Activated gamma-delta T cell (primary cell): ENCODE measurements at places on chromosomes 5 and 9.

DNA sequence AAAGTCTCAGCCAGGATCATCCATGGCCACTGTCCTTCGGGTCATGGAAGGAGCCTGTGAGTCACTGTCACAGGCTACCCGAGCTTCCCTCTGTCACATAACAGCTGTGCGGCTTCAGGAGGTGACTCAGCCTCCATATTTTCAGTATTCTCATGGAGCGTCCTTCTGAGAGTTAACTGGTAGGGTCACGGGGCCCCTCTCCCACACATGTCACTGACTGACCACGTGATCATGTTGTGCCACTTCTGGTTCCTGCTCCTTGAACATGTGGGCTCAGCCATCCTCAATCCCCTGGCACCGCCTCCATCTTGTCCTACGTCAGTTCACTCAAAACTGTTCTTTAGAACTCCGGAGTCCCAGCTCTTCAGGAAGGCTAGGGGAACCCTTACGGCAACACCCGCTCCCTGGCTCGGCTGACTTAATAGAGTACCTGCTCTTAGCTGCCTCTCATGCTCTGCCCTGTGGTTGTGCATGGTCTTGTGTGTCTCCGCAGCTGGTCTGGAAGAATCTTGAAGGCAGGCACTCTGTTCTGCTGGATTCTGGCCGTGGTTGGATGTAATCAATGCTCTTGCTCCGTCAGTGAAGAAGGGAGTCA lies 182.8 kb downstream of the ICE1 start:
- DNase-seq: no peak

DNA sequence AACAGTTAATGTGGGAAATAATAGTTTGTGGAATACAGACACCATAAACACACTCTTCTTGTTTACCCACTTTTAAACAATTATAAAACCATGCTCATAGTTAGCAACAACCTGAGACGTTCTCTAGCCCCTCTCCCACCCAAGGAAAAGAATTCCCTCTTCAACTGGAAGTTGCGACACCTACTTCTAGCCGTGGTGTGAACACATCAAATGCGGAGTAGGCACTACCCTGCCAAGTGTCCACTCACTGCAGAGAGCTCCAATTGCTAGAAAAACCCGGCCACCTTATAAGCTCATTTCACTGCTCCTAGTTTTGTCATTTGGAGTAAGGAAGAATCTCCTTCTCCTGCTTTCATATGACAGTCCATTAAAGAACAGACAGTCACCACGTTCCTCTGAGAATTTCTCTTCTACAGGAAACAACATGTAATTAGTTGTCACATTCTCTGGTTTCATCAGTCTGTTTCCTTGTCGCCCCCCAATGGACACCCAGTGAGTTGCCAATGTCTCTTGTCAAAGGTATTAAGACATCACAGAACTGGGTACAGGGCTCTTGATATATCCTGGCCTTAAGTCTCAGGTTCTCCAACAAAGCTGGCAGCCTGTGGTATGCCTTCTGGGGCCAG lies 47.3 kb downstream of the PRLR start:
- no peak for DNase-seq

GRCh38 chr5:42612750-42613366 lies 143.8 kb upstream of the CCDC152 start:
- DNase-seq: no peak

GRCh38 chr5:131794586-131794985 lies 2.2 kb downstream of the FNIP1 start:
- DNase-seq: no peak

GRCh38 chr5:131786036-131786435 lies 10.8 kb downstream of the FNIP1 start:
- DNase-seq: no peak

DNA sequence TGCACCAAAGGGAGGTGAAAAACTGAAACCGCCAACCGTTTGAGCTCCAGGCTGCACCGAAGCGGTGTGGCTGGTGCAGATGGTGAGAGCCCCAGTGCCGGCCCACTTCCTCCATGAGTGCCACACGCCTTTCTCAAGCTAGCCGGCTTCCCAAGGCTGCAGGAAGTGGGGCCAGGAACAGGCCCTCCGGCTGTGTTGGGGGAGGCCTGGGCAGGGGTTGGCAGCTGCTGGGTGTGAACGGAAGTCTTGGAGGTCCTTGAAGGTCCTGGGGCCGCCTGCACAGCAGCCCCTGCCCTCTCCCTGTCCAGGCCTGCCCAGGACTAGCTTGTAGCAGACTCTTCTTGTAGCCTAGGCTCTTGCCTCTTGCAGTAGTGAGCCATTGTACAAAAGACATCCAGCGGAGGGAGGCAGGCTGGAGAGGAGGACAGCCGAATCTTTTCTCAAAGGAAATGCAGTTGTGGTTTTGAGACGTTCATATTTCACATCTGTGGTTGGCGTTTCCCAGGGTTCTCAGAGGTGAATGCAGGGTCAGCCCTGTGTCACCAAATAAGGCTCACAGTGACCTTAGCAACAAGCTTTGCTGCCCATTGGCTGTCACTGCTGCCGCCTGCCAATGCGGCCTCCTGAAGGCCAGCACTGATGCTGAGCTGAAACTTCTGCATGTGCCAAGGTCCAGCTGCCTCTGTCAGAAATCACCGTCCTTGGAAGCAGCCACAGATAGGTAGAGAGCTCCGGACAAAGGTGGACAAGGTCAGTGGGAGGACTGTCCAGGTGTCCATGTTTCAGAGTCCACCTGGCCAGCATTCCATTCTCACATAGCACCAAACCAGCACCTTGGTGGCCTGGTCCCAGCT lies 23.9 kb downstream of the IRF1 start:
- DNase-seq: peak; percentile 57

DNA sequence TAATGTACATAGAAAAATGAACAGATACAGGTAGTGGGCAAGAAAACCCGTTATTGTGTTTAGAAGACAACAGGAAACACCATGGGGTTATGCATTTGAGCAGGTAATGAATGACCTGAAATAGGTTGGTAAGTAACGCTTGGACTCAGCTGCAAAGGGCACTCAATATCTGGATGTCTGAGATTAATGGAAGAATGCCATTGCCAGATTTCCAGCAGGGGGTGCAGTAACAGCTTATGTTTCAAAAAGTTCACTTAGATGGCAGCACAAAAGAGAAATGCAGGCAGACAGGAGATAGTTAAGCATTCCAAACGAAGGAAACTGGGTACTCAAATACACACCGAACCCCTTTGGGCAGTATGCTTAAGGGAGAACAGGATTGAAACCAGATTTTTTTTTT lies 285.5 kb upstream of the VLDLR start:
- no peak for DNase-seq

DNA sequence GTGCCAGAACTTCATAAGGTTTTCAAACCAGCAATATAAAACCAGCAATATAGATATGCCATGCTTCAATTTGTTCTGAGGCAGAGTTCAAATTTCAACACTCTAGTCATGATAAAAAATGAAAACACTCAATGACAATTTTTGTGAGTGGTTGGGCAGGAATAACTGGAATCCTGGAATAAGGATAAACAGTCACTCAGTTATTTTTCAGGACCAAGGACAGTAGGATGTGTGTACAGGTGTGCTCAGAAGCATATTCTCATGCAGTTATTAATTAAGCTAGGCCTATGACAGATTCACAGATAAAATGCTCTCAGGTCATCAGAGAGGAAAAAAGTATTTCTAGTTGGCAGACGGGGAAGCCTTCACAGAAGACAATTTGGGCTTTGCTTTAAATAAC lies 117.3 kb upstream of the PPP2R2B start:
- DNase-seq: no peak
